ENCODE measurements at places on chromosomes 3 and 15.

GRCh38 chr15:85730001-85730820, 64.5 kb downstream of the KLHL25 start:
- peak; percentile 63 for DNase-seq

GRCh38 chr3:135324301-135324700, 529.2 kb downstream of the EPHB1 start:
- no peak for DNase-seq

- peak; percentile 54 for DNase-seq
Measured at GRCh38 chr3:141308588-141309218, 59.6 kb upstream of the ZBTB38 start.

DNA sequence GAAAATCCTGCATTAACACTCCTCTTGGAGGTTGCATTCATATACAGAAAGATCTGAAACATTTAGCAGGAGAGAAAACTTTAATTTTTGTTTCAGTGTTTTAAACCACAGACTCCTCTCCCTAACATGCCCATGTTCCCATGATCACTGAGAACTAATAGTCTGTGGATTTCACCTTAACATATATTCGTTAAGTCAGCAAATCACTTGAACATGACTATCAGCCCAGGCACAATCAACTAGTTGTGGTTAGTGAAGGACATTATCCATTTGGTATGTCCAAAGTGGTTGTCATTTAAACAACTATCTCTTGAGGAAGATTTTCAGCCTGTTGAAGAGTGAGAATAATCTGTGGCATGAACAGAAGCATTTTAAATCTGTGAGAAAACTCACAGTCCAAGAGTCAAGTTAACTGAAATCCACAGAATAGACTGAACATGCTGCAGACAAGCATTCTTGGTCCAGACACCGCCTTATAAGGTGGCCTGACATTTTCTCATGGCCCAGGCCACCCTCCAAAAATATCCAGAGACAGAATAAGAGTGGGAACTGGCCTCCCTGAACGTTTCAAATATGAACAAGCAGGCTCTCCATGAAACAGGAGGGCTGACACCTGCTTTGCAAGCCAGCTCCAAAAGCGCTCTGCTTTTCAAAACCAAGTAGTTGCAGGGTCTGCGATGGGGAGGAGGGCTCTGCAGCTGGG, 39.9 kb upstream of the ADCY5 start:
- no peak for DNase-seq

GRCh38 chr15:93020976-93021772, 67.8 kb downstream of the RGMA start:
- DNase-seq: no peak

DNA sequence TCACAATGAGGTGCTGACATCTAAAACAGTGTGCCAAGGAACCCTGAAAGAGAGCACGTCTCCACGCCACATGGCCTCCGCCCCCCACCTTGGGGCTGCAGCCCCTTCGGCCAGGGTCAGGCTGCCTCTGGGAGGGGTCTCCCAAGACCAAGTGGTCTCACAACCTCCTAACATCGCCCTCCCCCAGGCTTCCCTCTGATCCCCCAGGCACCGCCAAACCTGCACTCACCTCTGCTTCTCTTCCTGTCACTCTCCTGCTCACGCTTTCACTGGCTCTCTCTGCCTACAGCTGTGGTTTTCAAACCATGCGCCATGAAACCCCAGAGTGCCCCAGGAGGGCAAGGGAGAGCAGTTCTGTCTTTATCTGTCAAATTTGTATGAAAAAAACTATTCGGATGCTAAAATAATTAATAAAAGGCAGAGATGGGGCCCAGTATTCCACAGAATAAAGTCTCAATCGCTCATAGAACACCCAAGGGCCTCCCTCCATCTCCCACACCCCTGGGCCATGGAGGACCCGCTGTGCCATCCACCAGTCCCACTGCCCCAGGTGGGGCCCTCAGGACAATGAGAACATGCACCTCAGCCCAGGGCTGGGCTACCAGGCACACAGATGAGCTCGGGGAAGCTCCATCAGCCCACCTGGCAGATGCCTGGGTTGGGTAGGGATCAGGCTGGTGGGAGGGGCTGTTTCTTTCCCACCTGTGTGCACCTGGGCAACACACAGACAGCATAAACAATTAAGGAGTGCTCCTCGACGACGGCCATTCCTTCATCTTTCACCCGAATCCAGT, 21.5 kb downstream of the CYFIP1 start:
- no peak for DNase-seq

GRCh38 chr15:96505014-96505413, 174.5 kb downstream of the NR2F2 start:
- no peak for DNase-seq

- no peak for DNase-seq
Measured at GRCh38 chr3:157467200-157467599, 30.6 kb downstream of the PTX3 start.

DNA sequence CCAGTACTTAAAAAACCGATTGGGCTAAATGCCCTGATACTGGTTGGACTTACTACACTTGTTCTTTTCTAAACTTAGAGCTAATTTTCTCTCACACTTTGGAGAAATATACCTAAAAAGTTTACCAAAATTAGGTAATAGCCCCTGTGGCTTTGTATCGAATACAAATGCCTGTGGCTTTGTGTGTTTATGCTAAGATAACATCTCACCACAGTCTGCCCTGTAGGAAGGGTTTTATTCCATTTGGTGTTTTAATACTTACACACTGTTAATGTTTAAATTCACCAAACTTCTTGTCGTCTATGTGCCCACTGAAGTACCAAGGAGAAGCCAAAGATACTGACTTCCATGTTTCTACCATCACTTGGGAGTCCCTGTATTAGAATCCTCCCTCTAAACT, 66.4 kb downstream of the BCHE start:
- no peak for DNase-seq

DNA sequence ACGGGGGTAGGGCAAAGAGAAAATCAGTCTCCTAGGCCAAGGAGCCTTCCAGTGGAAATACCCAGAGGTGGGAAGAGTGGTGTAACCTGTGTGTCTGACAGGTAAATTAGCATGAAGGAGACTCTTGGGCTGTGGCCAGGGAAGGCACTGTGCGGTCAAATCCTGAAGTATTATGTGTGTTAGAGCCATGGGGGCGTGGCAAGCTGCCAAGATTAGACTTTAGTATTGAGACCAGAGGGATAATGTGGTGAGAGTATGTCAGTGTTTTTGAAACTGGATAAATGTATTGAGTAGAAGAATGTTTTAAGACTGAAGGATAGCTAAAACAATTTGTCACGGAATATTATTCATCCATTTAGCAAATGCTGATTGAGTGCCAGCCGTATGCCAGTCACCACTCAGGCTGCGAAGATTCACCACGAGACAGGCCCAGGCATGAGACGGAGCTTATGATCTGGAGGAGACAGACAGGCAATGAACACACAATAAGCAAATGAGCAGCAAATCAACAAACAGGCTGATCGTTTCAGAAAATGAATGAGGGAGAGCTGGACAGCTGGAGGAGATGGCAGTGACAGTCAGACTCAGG, 445.9 kb downstream of the MCTP2 start:
- no peak for DNase-seq

- DNase-seq: peak; percentile 93
Measured at GRCh38 chr3:23159929-23160328, 43.2 kb upstream of the UBE2E2 start.

DNA sequence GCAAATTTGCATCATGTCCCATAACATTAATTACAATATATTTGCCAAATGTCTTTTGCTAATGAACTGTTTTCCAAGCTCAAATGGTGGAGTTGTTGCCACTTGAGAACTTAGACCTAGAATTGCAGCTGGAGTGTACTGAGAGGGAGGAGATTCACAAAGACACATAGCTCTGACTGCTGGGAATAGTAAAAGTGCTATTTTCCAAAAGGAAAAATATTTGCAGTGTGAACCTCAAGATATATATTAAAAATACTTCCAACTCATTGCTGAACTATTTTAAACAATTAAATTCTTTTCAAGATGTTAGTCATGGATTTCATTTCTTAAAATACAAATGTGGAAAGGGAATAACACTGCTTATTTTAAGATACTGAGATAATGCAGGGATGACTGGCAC, 666.8 kb upstream of the ARPP21 start:
- DNase-seq: no peak

DNA sequence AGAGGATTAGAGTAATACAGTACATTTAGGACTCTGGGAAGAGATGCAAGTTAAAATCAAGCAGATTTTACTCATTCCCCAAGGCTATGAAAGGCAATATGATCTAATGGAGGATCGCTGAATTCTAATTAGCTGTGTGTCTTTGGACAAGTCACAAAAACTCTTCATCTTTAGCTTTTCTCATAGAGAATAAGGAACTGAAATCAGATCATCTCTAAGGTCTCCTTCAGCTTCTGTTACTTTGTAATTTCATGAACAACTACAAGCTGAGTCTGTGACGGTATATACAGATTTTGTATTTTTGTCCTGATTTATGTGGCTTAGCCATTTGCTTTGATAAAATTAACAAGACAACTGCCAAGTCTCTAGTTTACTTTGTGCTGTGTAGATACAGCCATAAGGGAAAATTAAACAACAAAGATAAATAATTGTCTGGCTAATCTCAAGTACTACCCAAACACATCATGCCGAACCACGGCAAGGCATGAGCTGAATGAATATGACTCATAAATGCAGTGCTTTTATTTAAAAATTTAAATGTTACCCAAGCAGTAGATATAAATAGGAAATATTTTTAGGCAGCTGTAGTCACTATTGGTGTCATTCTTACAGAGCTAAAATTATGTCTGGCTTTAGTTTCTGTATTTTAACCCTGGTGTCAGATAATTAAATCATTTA, 81.5 kb downstream of the GAP43 start:
- no peak for DNase-seq

GRCh38 chr3:89165636-89166263, 58.3 kb downstream of the EPHA3 start:
- DNase-seq: no peak

DNA sequence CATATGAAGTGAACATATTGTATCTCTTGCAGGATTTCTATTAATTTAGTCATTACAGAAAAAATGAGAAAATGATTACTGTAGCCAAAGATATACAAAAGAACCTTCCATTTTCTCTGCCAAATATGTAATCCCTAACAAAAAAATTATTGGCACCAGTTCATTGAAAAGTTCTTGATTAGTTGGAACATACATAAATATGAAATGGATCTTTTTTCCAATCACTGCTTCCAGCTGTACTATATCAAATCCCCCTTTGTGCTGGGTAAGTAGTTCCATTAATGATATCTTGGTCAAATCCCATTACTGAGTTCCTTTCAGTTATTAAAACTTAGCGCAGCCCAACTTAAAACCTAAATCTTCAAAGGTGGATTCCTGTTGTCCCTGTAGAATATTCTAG, 263.8 kb downstream of the SLC9A9 start:
- no peak for DNase-seq
